Cardiac ventricle fibroblast (primary cell): ENCODE measurements at places on chromosomes 6 and 20. TPM values are rescaled to one million over a fixed set of nuclear protein-coding genes. Genes with fewer than 3 reads are reported as not detected.

BPIFA1 gene
- total RNA-seq = not detected in 2 replicates

ALDH8A1 gene
- total RNA-seq = 0.59 TPM in 1 of 2 replicates, not detected in the other

IL22RA2 gene
- total RNA-seq = not detected in 2 replicates

PROKR2 gene
- not detected in 2 replicates for total RNA-seq

CDK19 gene
- total RNA-seq = 10.9 and 12.0 TPM in 2 replicates

ANKEF1 gene
- 0.37 and 0.68 TPM in 2 replicates for total RNA-seq

WFDC13 gene
- total RNA-seq = not detected in 2 replicates

FAM83C gene
- total RNA-seq = not detected in 2 replicates

TCF21 gene
- total RNA-seq = 26.9 and 28.5 TPM in 2 replicates

PPP1R3D gene
- total RNA-seq = 4.3 and 7.1 TPM in 2 replicates

CPNE5 gene
- total RNA-seq = 0.06 and 0.34 TPM in 2 replicates

KIAA0408 gene
- total RNA-seq = 4.6 and 4.9 TPM in 2 replicates

KCNS1 gene
- total RNA-seq = 1.4 and 2.4 TPM in 2 replicates

TUBB2A gene
- total RNA-seq = 22.4 and 29.5 TPM in 2 replicates

MAS1 gene
- total RNA-seq = 0.05 and 0.25 TPM in 2 replicates
